ENCODE measurements at places on chromosomes 7 and 10.

GRCh38 chr10:100436255-100436654 lies 26.6 kb upstream of the WNT8B start:
- DNase-seq = no peak

DNA sequence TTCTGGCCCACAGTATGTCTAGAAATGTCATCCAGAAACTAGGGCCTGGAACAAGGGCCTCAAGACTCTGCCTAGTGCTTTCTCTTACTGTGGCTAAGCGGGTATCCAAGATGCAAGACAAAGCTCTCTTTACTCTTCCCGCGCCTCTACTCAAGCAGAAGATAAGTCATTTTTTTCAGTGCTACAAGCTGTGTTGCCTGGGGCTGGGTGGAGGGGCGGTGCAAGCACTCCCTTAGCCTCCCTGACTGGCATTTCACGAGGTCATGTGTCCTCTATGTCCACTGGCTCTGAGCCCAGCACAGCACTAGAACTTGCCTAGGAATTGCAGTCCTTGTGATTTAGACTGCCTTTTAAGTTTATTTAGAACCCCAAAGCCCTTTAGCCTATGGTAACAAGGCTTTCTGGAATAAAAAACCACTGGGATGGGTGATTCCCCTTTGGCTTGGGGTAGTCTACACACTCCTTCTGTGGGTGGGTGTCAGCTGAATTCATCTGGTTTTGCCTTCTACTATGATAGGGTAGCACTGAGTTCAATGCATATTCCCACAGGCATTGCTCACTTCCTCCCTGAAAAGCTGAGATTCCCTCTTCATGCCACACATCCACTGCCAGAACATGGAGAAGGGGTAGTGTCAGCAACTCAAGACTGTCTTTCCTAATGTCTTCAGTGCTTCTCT lies 371.8 kb upstream of the KCND2 start:
- DNase-seq = no peak

GRCh38 chr10:75396631-75397495 lies 4.7 kb downstream of the ZNF503 start:
- DNase-seq = no peak

DNA sequence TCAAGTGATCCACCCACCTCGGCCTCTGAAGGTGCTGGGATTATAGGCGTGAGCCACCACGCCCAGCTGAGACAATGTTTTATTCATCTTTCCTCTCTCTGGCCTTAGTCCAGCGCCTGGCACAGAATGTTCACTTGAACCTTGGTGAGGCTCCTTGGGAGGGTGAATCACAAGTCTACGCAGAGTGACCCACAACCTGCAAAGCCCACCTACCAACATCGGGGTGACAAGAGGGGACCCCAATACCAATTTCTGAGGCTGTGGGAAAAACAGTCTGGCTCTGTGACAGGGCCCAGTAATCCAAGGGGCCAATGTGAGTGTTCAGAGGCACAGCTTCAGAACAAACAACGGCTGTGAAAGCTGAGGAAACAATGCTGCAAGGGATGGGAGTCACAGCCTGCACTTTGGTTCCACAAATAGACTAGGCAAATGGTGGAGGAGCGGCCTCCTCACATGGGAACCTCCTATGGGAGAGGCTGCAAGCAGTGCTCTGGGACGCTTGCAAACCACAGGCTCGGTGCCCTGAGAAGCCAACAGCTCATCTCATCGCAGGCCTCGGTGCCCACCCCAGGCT lies 5.6 kb upstream of the MALSU1 start:
- DNase-seq = no peak

GRCh38 chr10:125005312-125006187 lies 63.6 kb downstream of the ZRANB1 start:
- no peak for DNase-seq

- no peak for DNase-seq
Observed at GRCh38 chr10:89651916-89652573, 7.0 kb upstream of the PANK1 start.

DNA sequence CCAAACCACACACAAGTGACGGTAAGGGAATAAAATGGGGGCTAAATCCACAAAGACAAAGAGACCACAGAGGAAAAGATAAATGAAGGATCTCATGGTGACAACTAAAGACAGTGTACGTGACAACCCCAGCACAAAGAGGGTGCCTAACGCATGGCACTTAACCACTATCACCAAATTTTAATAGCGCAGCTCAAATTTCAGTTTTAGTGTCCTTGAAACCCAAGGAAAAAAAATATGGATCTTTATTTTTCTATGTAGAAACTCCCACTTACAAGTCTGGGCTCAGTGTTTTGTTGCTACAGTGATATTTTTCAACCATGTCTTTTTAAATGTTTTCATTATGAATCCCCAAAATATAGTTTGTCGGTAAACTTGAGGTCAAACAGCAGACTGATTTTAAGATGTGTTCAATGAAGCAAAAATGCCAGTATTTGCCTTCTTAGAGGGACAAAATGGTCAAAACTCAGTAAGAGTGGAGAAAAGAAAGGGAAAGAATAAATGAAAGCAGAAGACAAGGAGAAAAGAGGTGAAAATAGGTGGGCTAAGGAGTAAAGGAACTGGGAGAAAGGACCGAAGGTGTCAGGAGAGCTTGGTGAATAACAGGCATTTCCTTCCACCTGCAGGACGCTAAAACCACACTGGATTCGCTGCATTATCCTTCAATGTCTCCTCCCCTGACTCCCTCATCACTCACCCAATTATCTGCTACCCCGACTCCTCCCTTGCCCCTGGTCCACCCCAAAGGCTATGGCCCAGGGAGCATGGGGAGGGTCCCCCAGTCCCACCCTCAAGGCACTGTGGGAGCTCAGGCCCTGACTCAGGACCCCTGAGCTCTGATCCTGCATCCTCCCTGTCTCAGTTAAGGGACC lies 3.5 kb downstream of the ASB13 start:
- DNase-seq = no peak

DNA sequence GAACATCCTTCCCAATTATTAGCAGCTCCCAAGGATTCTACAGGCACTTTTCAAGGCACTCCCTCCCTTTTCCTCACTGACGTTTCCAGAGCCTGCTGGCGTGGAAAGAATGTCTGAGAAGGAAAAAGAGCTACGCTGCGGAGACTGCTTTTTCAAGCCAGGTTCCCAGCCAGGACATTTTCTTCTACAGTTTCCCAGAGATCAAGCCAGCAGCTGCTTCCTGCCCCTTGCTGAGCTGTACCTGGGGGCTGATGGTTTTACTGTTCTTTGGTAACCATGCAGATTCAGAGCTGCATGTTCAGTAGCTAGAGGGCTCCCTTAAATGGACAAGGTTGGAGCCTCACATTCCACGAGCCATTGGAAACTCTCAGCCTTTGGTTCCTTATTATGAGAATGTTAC lies 133.4 kb downstream of the EVX1 start:
- no peak for DNase-seq

DNA sequence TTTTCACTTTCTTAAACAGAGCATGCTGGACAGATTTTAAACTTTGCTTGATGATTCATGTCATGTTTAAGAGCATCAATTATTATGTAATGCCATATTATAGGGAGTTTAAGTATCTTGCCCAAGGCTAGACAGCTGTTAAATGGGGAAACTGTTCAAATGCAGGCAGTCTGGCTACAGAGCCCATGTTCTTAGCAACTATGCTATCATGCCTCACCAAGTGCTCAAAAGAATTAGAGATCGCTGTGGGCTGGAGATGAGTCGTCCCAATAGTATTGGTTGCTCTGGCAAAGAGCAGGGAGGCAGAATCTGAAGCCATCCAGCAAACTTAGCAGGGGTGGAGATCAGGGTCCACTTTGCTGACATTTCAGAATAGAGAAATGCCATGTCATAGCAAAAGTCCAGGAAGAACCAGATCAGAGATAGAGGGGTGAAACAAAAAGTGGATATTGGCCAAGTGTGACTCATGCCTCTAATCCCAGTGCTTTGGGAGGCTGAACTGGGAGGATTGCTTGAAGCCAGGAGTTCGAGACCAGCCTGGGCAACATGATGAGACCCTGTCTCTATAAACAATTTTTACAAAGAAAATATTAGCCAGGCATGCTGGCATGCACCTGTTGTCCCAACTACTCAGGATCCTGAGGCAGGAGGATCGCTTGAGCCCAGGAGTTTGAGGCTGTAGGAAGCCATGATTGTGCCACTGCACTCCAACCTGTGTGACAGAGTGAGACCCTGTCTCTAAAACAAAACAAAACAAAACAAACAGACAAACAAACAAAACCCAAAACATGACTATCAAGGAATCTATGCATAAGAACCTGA lies 57.8 kb downstream of the BAMBI start:
- no peak for DNase-seq

DNA sequence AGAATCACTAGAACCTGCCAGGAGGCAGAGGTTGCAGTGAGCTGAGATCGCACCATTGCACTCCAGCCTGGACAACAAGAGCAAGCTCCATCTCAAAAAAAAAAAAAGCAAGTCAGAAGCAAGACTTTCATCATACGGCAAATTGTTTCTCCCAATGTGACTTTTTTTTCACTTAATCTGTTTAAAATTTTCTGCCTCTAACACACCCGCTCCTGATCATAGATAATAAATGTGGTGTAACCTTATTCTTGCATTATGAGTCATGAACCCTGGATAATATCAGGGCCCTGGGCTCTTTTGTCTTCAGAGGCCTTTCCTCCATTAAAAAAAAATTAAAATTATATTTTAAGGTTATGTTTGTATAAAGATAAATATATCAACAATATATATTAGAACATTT lies 111.4 kb upstream of the JCAD start:
- no peak for DNase-seq

GRCh38 chr10:119803264-119803663 lies 69.4 kb downstream of the MCMBP start:
- no peak for DNase-seq

- no peak for DNase-seq
Observed at GRCh38 chr10:61992671-61993668, 91.5 kb downstream of the ARID5B start.

DNA sequence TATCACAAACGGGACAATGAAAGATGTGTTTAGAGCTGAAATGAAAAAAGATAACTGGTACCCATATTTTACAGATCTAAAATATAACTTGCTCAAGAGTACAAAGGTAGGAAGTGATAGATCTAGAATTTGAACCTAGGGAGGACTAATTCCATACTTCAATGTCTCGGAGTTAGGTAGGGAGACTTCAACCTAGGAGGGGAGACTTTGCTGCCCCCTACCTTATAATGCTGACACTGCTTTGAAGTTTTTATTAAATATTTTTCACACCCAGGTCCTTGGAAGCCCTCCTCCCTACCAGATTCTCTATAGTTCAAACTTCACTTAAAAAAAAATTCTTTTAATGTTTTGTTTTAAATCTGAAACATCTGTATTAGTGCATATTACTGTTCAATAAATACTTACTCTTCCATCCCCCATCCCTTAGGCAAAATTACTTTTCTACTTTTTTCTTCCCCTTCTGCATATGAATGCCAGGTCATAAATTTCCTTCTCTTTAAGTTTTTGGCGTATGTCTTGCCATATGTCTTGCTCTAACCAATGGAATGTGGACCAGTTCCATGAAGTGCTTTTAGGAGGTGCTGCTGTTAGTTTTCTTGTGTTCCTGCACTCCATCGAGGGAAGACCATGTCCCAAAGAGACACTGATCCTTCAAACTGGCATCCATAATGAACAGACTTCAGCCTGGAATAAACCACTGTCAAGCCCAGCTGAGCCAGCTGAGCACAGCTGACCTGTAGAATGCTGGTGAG lies 57.8 kb downstream of the MICU1 start:
- DNase-seq = no peak

- no peak for DNase-seq
Observed at GRCh38 chr10:69685426-69685801, 55.4 kb downstream of the FAM241B start.

DNA sequence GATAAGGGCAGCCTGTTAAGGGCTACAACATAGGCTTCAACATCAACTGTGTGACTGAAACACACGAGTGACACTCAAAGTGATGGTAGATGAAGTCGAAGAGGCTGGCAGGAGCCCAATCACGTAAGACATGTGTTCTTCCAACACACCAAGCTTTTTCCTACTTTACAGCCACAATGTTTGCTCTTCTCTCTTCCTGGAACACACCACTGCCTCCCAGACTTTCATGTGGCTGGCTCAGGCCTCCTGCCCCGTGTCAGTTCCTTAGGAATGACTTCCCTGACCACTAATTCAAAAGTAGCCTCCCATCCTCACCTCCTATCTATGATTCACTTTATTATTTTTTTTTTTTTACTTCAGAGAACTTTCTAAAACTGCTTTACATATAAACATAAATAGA lies 209.2 kb downstream of the GPAM start:
- DNase-seq = no peak

GRCh38 chr10:124699471-124700292 lies 44.5 kb downstream of the FAM53B start:
- DNase-seq = no peak

DNA sequence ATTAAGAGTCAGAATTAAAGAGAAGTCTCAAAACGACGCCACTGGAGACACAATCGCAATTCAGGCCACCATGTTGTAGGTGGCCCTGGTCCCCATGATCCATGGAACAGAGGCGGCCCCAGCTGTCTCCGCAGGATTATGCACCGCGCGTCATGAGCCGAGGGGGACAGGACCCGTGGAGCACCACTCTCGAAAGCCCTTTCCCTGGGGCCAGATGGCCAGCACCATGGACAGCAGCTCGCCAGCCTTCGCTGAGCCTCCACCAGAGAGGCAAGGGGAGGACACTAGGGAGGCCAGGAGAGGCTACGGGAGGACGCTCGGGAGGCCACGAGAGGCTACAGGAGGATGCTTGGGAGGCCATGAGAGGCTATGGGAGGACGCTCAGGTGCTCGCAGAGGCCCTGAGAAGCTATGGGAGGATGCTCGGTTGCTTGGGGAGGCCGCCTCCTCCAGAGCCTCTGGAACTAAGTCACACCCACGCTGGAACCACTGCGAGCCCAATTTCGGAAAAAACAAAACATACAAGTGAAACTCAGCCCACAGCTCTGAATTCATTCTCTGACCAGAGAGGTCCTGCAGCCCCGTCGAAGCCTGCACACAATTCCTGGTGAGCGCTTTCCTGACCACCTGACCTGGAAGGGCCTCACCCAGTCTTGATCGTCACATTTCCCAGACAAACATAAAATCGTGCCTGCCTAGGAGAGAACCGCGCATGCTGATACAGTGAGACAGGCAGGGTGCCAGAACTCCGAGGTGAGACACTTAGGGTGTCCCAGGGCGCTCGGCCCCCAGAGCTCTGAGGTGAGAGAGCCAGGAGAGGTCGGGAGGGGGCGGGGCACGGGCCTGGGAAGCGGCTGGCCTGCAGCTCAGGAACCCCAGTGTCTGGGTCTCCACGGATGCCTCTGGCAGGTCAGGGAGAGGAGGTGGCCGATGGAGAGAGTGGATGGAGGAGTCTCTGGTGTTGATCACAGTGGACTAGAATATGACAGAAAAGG lies 224.4 kb downstream of the PTPRN2 start:
- DNase-seq = no peak

GRCh38 chr10:43390759-43391158 lies 18.2 kb downstream of the HNRNPF start:
- no peak for DNase-seq

DNA sequence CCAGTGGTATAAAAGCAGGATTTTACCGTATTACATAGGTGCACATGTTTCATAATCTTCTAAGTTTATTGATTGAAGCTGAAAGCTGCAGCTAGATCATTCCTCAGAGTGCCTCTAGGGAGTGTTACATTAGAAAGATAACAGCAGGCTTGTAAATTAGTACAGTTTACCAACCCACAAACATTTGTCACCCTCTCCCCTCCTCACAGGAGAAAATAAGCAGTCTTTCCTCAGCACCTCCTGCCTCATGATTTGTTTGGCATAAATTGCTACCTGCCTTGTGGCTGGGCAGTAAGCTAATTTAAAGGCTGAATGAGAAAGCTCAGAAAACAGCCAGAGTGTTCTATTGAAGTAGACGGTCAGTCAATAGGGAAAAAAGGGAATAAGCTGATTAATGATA lies 74.2 kb downstream of the NXPH1 start:
- no peak for DNase-seq

Measured in stimulated activated CD4-positive, alpha-beta T cell treated with anti-CD3 and anti-CD28 coated beads, TNF-alpha, amount 100 ng/mL, for 1 hour (primary cell).